D721Med (cell line): ENCODE measurements at places on chromosomes 1 and 21.

DNA sequence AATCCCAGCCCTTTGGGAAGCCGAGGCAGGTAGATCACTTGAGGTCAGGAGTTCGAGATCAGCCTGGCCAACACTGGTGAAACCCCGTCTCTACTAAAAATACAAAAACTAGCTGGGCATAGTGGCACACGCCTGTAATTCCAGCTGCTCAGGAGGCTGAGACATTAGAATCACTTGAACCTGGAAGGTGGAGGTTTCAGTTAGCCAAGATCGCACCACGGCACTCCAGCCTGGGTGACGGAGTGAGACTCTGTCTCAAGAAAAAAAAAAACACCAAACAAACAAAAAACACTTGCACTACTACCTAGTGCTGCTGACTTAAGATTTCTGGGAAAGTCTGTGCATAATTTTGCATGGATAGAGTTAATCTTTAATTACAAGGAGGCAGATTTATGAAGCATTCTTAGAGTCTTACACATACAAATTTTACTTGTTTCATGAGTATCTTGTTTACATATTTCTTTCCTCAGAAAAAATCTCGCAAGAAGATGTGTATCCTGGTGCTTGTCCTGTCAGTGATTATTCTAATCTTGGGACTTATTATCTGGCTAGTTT lies 8.7 kb upstream of the PPP1R8 start:
- DNase-seq, result no peak

DNA sequence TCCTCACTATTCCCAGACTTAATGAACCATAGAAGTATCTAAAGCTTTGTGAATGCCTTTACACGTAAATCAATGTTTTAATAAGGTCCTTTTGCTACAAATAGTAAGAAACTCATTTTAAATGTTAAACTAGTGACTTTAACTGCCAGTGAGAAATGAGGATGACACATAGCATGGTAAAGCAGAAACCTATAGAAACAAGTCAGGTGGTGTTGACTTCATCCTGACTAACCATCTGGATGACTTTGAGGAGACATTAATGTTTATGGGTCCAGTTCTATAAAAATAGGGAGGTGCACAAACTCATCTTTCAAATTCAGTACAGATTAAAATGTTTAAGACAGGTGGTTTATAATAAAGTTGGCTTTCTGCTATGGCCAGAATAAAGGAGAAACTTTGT lies 85.4 kb downstream of the COLGALT2 start:
- DNase-seq, result no peak

DNA sequence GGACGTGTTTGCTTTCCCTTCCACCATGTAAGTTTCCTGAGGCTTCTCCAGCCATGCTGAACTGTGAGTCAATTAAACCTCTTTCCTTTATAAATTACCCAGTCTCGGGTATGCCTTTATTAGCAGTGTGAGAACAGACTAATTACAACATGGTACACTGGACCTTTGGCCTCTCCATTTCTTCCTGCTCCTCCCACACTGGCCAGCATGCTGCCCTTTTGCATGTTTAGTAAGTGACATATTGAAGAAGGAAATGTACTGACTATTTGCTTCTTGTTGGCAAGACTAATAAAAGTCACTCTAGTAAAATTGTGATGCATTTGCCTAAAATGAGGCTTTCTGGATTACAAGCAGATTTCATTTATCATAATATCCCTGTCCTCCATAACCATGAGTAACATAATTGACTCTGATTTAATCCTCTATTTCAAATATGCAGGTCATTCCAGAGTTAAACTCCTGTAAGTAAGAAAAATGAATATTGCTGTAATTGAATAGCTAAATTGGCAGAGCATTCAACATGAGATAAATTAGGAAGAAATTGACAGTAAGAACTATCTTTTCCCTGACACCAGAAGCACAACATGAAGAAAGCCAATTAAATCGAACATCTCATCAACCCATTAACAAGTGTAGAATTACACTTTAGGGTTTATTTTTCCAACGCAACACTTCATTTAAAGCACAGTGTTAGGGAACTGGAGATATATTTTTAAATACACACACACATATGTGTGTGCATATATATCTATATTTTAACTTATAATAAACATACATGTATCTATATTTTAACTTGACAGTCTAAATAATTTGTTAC lies 427.8 kb upstream of the ZP4 start:
- DNase-seq, result no peak

- no peak for DNase-seq
Observed at GRCh38 chr1:9302745-9303524, 10.2 kb downstream of the SPSB1 start.

DNA sequence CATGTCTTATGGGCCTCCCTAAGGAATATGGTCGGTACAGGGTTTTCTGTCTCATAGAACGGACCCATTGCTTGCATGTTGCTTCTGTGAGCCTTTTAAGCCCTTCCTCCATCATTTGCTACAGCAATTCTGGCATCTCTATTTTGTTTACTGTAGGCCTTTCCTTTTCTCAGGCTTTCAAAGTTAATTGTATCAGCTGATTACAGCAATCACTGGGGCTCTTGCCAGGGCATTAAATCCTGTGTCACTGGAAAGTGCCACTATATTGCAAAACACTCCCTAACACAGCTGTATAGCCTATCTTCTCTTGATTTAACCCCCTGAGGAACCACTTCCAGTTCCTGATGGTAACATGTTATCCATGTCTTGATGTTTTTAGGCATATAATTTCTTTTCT lies 156.5 kb downstream of the PDE4B start:
- DNase-seq, result no peak
